ENCODE measurements at places on chromosomes 7 and 10.

DNA sequence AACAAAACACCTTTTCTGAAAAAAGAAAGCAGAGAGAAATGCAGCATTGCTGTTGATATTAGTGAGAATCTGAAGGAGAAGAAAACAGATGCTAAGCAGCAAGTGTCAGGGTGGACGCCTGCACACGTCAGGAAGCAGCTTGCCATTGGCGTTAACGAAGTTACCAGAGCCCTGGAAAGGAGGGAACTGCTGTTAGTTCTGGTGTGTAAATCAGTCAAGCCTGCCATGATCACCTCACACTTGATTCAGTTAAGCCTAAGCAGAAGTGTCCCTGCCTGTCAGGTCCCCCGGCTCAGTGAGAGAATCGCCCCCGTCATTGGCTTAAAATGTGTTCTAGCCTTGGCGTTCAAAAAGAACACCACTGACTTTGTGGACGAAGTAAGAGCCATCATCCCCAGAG lies 6.4 kb downstream of the RPP38 start:
- DNase-seq: no peak

- DNase-seq: no peak
Observed at GRCh38 chr7:95317966-95318365, 6.4 kb downstream of the PON1 start.

DNA sequence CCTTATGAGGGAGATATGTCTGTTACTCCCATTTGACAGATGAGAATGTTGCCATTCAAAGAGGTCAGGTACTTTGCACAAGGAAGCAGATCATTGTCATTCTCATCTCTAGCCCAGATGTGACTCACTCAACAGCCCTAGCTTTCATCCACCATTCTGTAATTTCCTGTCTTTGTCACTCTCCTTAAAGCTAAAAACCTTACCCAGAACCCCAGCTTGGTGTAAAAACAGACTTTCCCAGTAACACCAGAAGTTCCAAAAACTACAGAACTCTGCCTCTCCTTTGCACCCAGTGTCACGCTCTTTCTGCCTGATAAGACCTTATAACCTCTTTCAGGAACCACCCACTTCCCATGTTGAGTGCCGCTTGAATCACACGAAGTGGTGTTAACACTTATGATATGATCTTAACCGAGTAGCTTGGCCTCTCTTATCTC lies 89.1 kb upstream of the SP4 start:
- DNase-seq: peak; percentile 85

- DNase-seq: no peak
Observed at GRCh38 chr10:75352650-75353049, 48.9 kb downstream of the ZNF503 start.

- DNase-seq: peak; percentile 26
Observed at GRCh38 chr10:65891073-65891981, 1034.5 kb upstream of the LRRTM3 start.

DNA sequence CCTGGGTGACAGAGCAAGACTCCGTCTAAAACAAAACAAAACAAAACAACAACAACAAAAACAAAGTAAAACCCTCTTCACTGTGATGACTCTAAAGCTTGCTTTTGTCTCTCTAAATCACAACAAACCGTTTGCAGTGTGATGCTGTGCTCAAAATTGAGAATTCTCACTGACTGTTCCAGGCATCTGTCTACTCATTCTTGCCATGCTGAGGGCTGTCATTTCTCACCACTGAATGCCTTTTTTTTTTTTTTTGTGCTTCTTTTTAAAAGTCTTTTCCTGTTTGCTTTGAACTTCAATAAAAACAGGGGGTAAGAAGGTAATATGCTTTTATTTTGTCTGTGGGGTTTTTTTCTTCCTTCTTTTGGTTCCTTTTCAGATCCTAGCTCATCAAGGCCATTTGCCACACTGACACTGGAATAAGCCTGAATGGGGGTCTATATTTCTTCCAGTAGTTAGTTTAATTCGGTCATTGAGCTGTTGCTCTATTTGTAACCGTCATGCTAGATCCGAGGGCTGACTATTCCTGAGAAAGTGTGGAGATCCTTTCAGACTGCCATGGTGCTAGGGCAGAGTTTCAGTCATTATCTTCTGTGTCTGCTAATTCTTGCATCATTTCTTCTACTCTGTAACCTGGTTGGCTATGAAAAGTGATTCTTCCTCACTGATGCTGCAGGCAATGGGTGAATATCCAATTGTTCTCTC lies 10.6 kb downstream of the FAS start:
- DNase-seq: no peak

DNA sequence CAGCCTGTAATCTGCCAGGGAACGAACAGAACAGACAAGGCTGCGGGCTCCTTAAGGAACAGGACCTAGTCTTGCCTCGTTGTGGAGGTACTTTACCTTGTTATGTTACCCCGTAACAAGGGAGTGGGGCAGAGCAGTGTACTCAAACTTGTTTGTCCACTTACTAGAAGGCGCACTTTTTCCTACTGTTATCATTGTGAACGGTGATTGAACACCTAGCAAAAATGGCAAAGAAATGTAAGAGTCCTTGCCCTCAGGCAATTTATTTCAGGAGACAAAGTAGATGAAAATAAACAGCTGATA lies 620 bp upstream of the IMPDH1 start:
- no peak for DNase-seq

DNA sequence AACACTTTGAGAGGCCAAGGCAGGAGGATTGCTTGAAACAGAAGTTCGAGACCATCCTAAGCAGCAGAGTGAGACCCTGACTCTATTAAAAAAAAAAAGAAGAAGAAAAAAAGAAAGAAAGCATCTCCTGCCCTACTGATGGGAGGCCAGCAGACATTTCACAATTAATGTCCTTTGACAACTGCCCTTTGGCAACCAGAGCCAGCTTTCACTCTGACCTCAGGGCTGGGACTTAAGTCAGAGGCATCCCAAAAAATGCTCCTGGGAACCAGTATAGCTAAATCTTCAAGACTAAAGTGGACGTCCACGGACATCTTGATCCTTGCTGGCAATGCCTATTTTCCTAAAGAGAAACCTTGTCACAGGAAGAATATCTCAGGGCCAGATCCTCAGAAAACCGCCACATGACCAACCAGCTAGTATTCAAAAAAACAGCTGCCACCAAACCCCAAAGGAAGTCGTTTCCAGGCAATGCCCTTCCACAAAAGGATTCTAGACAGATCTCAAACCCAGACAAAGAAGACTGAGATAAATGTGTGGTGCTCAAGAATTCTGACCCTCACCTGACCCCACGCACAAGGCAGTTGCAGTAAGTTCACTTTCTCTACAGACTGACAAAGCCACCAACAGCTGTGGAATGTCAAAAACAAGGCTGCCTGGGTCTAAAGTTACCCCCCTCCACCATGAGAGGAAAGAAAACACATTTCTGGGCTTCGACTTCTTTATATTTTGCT lies 18.4 kb downstream of the GFRA1 start:
- no peak for DNase-seq

DNA sequence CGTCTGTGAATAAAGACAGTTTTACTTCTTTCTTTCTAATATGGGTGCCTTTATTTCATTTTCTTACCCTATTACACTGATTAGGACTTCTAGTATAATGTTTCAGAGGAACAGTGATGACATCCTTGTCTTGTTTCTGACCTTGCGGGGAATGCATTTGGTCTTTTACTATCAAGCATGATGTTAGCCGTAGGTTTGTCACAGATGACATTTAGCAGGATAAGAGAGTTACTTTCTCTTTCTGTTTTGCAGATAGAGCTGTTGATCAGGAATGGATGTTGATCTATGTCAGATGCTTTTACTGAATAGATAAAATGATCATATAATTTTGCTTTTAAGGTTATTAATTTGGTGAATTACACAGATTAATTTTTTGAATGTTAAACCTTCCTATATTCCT lies 6.6 kb upstream of the IGFBP3 start:
- DNase-seq: no peak

- no peak for DNase-seq
Observed at GRCh38 chr7:12788171-12788570, 100.7 kb downstream of the ARL4A start.

GRCh38 chr7:148911626-148912025 lies 27.5 kb upstream of the EZH2 start:
- DNase-seq: peak; percentile 33

DNA sequence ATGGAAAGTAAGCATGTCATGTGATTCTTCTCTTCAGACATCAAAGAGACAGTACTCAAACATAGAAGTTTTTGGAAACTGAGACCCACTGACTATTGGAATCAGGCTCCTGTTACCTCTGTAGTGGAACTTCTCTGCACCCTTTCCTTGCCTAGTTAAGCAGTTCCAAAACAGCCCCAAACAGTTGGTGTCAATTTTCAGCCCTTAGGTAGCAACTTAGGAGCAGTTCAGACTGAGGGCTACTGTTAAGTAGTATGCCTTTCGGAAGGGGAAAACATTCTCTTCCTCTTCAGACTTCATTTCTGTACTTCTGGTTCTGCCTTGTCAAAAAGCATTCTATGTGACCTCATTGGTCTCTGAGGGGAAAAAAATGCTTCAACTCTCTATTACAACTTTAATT lies 85.7 kb downstream of the ZNF277 start:
- no peak for DNase-seq

DNA sequence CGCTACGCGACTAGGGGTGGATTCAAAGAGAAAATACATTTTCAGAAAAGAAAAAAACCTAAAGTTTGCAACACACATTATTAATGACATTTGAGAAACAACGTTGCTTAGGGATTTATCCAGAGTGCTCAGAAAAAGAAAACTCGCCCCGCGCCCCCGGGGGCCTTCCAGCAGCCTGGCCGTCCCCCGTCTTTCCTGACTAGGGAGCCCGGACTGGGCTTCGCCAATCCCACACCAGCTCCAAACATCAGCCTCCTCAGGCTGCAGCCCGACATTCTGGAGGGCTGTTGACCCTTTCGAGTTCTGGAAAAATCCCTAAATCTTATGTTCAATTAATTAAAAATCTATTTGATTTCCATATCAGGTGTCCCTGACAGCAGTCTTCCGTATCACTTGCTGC lies 48.6 kb downstream of the CLEC2L start:
- DNase-seq: no peak

DNA sequence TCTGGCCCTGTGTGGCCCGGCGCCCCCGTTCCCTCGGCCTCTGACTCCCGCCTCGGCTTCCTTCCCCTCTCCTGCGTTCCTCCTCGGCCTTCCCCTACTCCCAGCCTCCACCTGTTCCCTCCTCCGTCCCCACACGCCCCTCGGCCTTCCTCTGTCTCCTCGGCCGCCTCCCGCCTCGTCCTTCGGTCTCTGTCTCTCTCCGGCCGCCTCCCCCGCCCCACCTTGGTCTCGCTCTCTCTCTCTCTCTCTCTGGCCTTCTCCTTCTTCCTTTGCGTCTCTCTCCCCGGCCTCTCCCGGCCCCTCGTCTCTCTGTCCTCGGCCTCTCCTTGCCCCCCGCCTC lies 588 bp downstream of the GET4 start:
- peak; percentile 68 for DNase-seq

- DNase-seq: no peak
Observed at GRCh38 chr7:96526496-96526895, 183.2 kb downstream of the SEM1 start.

DNA sequence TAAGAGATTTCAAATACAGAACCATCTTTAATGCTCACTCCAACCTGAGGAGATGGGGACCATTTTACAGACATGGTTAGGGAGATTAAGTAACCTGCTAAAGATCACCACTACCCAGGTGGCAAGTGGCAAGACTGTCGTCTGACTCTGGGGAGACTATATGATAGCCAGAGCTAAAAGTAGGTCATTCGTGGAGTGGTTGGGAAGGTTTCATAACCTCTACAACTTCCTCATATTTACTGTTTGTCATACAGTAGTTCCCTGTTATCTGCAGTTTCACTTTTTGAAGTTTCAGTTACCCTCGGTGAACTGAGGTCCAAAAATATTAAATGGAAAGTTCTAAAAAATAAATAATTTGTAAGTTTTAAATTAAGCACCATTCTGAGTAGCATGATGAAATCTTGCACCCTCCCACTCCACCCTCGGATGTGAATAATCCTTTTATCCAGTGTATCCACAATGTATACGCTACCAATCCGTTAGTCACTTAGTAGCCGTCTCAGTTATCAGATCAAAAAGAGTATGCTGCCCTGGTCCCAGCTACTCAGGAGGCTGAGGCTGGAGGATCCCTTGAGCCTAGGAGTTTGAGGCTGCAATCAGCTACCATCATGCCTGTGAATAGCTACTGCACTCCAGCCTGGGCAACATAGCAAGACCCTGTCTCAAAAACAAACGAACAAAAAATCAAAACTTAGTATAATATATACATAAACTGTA lies 14.9 kb upstream of the LGI1 start:
- peak; percentile 64 for DNase-seq

DNA sequence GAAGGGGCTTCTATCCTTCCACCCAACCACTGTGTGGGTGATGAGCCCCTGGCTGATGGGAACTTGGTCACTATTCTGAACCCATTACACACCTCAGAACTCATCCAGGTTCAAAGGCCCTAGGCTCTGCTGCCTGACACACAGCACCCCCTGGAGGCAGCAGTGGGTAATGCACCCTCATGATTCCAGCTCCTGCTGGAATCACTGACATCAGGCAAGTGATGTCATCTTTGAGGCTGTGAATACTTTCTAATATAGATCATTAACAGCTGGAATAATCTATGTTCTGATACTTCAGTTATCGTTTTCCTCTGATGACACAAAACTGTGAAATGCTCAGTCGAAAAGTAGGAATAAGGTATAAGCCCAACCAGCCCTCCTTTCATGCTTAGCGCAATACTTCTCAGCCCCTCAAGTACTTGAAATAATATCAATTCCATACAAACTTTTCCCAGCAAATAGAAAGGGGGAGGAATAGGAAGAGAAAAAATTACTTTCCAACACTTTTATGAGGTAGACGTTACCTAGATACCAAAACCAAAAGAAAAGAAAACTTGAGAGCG lies 7.5 kb upstream of the RBP3 start:
- peak; percentile 68 for DNase-seq

DNA sequence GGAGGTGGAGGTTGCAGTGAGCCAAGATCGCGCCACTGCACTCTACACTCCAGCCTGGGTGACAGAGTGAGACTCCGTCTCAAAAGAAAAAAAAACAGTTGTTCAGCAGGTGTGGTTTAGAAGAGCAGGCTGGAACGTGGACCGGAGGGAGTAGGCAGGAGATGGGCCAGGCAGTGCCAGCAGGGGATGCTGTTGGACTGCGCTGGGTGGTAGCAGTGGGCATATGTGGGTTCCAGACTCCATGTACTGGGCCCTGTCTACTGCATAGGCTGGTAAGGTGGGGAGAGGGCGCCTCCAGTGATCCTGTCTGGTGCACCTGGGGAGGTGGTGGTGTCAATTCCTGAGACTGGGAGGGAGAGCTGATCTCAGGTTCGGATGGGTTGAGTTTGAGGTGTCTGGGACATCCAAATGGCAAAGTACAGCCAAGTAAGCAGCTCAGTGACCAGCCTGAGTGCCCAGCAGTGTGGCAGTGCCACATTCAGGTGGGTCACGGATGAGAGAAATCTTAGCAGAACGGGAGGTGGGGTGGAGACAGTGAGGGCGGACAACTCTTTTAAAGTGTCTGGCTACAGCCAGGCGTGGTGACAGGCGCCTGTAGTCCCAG lies 25.9 kb downstream of the SFXN4 start:
- DNase-seq: peak; percentile 84

DNA sequence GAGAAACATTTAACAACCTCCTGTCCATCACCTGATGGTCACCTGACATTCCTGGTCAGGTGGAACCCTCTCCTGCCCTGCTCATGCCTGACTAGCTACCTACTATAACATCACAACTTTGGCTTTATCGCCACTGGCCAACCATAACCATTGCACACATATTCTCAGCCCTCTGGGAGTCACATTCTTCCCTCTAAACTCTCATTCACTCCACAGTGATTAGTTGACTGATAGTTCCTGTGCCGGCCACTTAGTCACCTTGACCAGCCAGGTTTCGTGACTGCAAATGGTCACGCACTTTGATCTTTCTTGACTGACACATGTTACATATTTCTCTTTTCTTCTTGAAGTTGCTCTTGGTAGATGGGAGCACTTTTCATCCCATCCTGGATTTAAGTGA lies 50.1 kb downstream of the GNAI1 start:
- no peak for DNase-seq

Data from hematopoietic multipotent progenitor cell treated with erythropoietin and hydrocortisone succinate and interleukin-3 and kit ligand, for 6 days (in vitro differentiated cells).